ENCODE measurements at places on chromosomes 11 and 22.

GRCh38 chr11:125001079-125001778 lies 47.2 kb downstream of the CCDC15 start:
- DNase-seq, result no peak

GRCh38 chr11:289398-289711 lies 429 bp downstream of the PGGHG start:
- no peak for DNase-seq

- DNase-seq, result no peak
Observed at GRCh38 chr11:68357568-68357967, 45.2 kb downstream of the LRP5 start.

- DNase-seq, result peak; percentile 39
Observed at GRCh38 chr11:115503083-115503885, 931 bp downstream of the CADM1 start.

- DNase-seq, result no peak
Observed at GRCh38 chr22:20989323-20990138, 7.4 kb downstream of the LZTR1 start.

DNA sequence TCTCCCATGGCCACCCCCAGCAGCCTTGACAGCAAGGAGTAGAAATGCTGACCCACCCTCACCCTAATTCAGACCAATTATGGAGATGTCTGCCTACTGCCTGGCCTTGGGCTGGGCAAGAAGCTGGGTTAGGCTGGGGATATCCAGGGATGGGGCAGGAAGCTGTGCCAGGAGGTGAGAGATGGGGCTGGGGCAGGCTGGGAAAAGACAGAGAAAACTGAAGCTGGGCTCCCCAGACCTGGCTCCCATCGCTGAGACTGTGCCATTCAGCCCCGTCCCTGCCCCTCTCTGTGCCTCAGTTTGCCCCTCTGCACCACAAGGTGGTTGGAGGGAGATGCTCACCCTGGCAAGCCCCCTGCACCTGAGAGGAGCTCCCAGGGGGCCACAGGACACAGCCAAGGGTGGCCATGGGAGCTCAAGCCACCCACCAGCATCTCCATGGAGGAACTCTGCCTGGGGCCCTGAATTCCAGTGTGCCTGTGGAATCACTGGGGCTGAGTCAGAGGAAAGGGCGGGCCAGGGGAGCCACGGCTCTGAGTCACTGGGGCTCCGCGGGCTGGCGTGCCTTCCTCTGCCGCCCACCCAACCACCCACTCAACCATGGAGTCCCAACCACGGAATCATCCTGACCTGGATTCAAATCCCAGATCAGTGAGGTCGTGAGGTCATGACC lies 6.0 kb upstream of the CARD10 start:
- no peak for DNase-seq

All from NCI-H524 treated with DMSO at 0.1 percent for 48 hours (cell line).